Glutamatergic neuron (in vitro differentiated cells): ENCODE measurements at places on chromosomes 1 and 21. TPM values are rescaled to one million over a fixed set of nuclear protein-coding genes. Genes with fewer than 3 reads are reported as not detected.

MYBPH gene
- not detected for total RNA-seq

NES gene
- 375 TPM for total RNA-seq

LRRC39 gene
- 2.1 TPM for total RNA-seq

TESK2 gene
- total RNA-seq: 3.3 TPM

FAM177B gene
- not detected for total RNA-seq

OPRD1 gene
- total RNA-seq: 1.2 TPM

EXTL1 gene
- 2.6 TPM for total RNA-seq

FNDC5 gene
- 743 TPM for total RNA-seq

FAM163A gene
- total RNA-seq: not detected

CYP4Z1 gene
- not detected for total RNA-seq

LCE1F gene
- total RNA-seq: not detected

SPATA1 gene
- 1.3 TPM for total RNA-seq

DYNLT5 gene
- 1.4 TPM for total RNA-seq

ARHGEF10L gene
- total RNA-seq: 89.8 TPM

RXFP4 gene
- not detected for total RNA-seq

SLC37A1 gene
- 65.7 TPM for total RNA-seq

TAL1 gene
- total RNA-seq: 2.1 TPM

KIF21B gene
- 51.1 TPM for total RNA-seq

PPFIA4 gene
- total RNA-seq: 74.7 TPM

LPAR3 gene
- total RNA-seq: 14.0 TPM

KCNA3 gene
- 2.7 TPM for total RNA-seq

PTGER3 gene
- total RNA-seq: 0.29 TPM

C8B gene
- total RNA-seq: not detected

HEYL gene
- 9.0 TPM for total RNA-seq

TLR5 gene
- not detected for total RNA-seq

TEDDM1 gene
- total RNA-seq: not detected

PTPN22 gene
- not detected for total RNA-seq

TPTE gene
- total RNA-seq: not detected

ADAM30 gene
- not detected for total RNA-seq

NBPF6 gene
- total RNA-seq: not detected

SPATA45 gene
- total RNA-seq: not detected

SLC25A34 gene
- total RNA-seq: 4.1 TPM

MNDA gene
- total RNA-seq: not detected

IVL gene
- total RNA-seq: not detected

TMIGD3 gene
- not detected for total RNA-seq

LYPD8 gene
- not detected for total RNA-seq

RGS4 gene
- 31.6 TPM for total RNA-seq
